ENCODE measurements at places on chromosomes 2 and 18.

- no peak for DNase-seq
Measured at GRCh38 chr2:23806665-23807249, 120.2 kb downstream of the ATAD2B start.

- DNase-seq: no peak
Measured at GRCh38 chr2:16862471-16862870, 196.8 kb upstream of the CYRIA start.

- DNase-seq: no peak
Measured at GRCh38 chr2:228602288-228602687, 420.8 kb upstream of the SPHKAP start.

DNA sequence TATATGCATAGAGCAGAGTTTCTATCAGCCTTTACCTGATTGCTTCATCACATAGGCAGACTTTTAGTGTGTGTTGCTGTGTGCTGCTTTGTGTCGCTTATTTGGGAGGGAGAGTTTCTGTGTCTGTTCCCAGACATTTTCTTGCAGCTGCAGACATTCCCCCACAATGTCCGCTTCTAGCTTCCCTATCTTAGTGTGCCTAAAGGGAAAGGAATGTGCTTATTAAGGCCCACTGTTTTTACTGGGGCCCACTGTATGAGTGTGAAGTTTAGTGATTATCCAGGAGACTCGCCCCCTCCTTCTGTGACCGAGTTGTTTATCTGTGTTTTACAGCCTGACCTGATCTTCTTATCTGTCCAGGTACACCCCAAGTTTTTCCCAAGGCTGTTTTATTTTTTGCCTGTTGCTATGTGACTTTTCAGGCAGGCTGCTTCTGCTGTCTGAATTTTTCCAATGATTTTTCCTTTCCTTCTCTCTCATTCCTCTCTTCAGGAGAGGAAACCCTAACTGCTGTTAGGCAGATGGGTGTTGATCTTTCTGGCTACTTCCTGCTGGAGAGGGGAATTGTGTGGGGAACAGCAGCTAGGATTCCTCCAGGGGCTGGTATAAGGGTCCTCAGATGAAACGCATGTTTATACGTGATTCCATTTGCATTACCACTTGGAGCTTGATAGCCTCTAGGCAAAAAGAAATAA lies 47.6 kb downstream of the STK17B start:
- no peak for DNase-seq

DNA sequence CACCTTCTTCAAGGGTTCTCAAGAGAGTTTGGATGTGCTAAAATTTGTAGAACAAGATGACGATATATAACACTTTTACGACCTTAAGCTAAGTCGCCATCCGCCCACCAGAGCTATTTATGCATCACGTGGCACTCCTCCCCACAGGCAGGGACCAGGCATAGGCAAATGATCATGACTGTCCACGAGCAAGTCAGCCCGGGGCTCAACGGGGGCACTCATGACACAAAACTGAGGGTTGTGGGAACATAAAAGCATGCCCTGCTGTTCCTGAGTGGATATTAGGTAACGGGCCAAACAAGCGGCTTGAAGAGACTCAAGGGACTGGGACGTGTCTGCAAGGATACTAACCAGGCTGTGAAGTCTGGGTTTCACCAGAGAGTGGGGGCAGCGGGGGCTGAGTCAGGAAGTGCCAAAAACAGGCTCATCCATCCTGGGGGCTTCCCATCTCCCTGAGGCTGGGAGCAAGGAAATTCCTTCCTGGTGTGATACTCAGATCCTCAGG lies 58.1 kb downstream of the FAM178B start:
- DNase-seq: no peak

DNA sequence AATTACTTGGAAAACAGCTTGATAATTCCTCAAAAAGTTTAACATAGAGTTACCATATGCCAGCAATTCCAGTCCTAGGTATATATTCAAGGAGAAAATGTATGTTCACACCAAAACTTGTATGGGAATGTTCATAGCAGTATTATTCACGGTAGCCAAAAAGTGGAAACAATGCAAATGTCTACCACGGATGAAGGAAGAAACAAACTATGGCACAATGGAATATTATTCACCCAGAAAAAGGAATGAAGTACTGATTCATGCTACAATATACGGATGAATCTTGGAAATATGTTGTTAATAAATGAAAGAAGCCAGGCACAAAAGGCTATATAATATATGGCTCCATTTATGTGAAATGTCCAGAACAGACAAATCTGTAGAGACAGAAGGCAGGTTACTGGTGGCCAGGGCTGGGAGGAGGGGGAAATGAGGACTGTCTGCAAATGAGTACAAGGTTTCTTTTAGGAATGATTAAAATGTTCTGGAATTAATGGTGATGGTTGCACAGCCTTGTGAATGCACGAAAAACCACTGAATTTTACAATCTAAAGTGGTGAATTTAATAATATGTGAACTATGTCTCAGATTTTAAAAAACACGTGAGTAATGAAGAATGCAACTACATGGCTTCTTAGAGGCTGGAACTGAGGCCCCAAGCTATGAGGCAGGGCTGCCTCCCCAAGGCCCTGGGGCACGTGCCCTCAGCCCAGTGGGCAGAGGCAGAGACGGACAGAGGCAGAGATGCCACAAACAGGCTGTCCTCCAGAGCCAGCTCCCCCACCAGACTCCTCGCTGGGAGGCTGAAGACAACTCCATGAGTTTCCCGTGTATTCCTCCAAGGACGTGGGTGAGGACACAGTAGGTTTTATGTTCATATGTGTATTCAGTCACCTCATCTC lies 5.0 kb downstream of the LIMS2 start:
- DNase-seq: no peak

- DNase-seq: no peak
Measured at GRCh38 chr2:229861431-229861830, 60.4 kb downstream of the TRIP12 start.

DNA sequence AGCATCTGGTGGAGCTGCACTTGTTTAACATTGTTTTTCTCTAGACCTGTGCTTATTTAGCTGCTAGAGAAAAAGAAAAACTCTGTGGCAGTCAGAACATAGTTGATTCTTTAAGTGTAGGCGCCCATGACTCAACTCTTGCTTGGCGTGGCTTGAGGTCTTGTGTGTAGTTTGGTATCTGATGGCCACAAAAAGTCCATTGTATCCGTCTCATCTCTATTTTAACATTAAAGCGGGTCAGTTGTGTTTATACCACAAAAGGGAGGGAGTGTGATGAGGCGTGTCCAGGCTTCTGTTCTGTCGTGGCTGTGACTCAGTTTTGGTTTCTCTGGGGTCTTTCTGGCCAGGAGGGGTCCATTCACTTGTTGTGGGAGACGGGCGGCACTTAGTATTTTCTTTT lies 24.2 kb upstream of the UGT1A8 start:
- no peak for DNase-seq
